Activated CD4-positive, alpha-beta T cell treated with anti-CD3 and anti-CD28 coated beads, Interleukin-2, amount 50 U/mL, for 16 hours (primary cell): ENCODE measurements at places on chromosomes 2 and 18.
A peak's percentile ranks its signal among the peaks of the same experiment; 100 is the strongest.

DNA sequence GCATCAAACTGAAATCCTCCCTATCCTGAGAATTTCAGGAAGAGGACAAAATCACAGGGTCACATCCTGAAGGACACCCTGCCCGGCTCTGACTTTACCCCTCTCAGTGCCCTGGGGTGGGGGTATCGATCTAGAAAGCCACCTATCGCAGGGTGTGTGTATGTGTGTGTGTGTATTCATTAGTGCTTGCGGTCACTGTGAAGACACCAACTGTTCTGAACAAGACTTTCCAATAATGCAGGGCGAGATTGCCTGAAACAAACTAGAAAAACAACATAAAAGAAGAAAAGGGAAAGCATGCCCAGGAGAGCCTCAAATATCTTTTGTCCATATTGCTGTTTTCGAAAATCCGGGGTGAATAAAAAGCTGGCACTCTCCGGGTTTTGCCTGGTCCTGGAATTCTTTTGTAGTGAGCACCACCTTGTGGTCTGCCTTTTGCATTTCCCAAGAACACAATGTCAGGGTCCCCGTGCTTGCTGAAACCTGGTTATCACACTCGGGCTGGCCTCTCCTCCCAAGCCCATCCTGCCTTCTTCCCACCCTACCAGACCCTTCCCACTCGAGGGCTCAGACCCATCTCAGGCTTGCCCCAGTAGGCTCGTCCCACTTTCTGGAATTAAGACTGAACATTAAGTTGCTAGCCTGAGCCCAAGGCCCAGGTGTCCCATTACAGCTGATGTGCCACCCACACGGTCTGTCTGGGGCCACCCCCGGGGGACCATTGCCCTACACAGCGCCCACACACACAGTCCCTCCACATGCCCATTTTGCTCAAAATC is 25.0 kb upstream of the COPS8 start:
- peak; percentile 12 for DNase-seq

- no peak for DNase-seq
Measured at GRCh38 chr18:23971666-23972230, 42.8 kb upstream of the TTC39C start.

GRCh38 chr2:72454189-72454588 is 306.5 kb upstream of the CYP26B1 start:
- DNase-seq: no peak

GRCh38 chr2:97678298-97678697 is 8.8 kb downstream of the C2orf92 start:
- no peak for DNase-seq

- DNase-seq: no peak
Measured at GRCh38 chr2:100641125-100641435, 78.3 kb downstream of the PDCL3 start.

DNA sequence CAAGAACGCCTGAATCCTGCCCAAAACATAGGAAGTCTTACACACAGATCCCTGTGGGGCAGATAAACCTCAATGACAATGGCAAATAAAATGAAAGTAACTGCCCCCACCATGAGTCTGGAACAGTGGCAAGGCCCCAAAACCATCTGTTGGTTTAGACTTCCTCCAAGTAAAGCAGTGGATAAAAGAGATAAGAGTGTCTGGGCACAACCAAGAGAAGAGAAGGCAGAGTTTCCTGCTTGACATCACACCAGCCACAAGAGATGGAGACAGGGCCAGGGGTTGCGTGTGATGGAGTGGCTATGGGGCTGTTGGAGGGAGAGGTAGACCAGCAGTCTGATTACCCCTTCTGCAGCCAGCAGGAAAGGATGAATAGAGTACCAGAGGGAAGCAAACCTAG is 212.1 kb upstream of the POU3F3 start:
- DNase-seq: no peak

- DNase-seq: no peak
Measured at GRCh38 chr2:235085476-235085875, 133.7 kb downstream of the SH3BP4 start.

GRCh38 chr2:238420878-238421694 is 5.6 kb upstream of the ASB1 start:
- no peak for DNase-seq

- DNase-seq: no peak
Measured at GRCh38 chr18:22279741-22280452, 110.5 kb downstream of the GATA6 start.

- no peak for DNase-seq
Measured at GRCh38 chr2:179691235-179691634, 170.2 kb downstream of the ZNF385B start.

- DNase-seq: no peak
Measured at GRCh38 chr2:113283704-113284284, 5.1 kb upstream of the PAX8 start.

GRCh38 chr2:2764001-2764355 is 432.9 kb upstream of the MYT1L start:
- DNase-seq: no peak

GRCh38 chr2:28616396-28616999 is 120.6 kb downstream of the PLB1 start:
- no peak for DNase-seq

DNA sequence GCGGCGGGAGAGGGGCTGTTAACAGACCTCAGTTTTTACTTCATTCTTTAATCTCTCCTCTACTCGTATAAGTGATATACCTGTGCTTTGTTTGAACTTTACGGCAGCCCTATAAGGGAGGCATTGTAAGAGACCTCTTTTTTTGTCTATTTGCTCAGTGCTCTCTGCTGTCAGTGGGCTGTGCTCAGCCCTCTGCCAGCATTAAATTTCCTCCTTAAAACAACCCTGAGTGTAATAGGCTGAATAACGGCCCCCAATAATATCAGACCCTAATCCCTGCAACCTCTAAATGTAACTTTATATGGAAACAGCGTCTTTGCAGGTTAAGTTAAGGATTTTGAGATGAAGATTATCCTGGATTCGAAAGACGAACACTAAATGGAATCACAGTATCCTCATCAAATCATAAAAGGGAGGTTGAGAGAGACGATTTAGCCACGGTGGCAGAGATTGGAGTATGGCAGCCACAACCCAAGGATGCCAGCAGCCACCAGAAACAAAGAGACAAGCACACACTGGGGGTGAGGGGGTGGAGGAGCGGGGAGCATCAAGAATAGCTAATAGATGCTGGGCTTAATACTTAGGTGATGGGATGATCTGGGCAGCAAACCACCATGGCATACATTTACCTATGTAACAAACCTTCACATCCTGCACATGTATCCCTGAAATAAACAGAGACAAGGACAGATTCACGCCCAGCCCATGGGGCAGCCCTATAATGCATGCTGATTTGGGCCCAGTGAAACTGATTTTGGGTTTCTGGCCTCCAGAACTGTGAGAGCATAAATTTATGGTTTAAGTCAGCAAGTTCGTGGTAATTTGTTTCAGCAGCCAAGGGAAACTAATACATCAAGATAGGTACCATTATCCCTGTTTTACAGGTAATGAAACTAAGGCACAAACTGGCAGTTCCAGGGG is 894 bp upstream of the FARSB start:
- DNase-seq: no peak

GRCh38 chr2:103166456-103167324 is 404.9 kb downstream of the TMEM182 start:
- no peak for DNase-seq

DNA sequence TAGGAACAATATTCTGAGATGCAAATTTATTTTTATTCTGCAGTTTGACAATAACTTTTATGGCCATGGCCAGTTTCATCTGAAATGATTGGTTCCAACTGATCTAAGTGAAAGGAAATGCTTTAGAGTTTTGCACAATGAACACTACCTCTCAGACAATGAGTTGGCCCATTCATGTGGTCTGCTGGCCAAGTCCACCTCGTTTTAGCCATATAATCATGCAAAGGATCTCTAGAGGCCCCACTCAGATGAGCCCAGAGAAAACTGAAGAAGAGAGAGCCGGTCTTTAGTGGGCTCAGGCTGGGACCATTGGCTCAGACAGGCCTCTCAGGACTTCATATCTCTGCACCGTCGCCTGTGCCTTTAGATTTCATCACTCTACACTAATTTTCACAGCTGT is 254.7 kb downstream of the MREG start:
- DNase-seq: no peak

GRCh38 chr2:128714285-128714684 is 395.6 kb upstream of the HS6ST1 start:
- no peak for DNase-seq

GRCh38 chr18:23994361-23994902 is 20.1 kb upstream of the TTC39C start:
- no peak for DNase-seq
